ENCODE measurements at places on chromosomes 11 and 22.

- no peak for DNase-seq
Measured at GRCh38 chr22:18062421-18062820, 15.4 kb upstream of the PEX26 start.

DNA sequence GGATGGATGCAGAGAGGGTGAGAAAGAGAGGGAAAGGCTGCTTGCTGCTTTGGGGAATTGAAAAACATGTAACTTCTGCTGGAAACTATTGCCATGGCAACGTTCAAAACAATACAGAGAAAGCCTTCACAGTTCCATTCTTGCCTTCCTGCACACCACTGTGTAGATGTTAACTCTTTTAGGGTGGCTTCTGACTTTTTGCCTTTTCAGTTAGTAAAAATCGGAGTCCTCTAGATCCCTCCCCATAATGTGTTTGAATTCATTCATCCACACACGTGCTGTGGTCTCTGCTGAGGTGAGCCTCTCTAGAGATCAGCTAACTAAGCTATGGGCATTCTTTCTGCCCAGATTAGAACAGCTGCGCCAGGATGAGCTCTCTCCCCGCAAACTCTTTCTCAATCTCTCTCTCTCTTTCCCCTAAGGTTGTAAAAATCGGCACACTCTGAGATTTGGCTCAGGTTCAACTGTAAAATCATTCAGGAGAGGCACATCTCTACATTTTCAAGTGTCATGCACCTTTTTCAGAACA is 1178.3 kb downstream of the LRRC4C start:
- DNase-seq, result no peak

GRCh38 chr11:120622189-120622875 is 110.8 kb downstream of the GRIK4 start:
- DNase-seq, result peak; percentile 54

DNA sequence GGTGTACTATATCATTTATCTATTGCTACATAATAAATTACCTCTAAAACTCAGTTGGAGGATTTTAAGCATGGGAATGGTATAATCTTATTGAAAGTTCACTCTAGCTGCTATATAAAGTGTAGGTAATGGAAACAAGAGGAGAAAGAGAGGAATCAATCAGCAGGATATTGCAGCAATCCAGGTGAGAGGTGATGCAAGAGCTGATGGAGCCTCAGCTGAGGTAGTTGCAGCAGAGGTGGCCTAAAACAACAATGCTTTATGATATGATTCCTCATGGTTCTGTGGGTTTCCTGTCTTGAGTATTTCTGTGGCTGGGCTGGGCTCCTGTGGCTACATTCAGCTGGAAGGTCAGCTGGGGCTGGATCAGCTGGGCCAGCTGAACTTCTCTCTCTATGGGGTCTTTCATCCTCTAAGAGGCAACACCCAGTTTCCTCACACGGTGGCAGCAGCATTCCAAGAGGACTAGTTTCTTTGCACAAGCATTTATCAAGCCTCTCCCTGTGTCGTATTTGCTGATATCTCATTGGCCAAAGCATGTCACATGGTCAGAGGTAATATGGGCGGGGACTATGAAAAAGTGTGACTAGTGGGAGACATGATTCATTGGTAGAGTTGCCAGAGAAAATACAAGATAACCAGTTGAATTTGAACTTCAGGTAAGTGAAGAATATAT is 135.4 kb upstream of the LARGE1 start:
- peak; percentile 26 for DNase-seq

DNA sequence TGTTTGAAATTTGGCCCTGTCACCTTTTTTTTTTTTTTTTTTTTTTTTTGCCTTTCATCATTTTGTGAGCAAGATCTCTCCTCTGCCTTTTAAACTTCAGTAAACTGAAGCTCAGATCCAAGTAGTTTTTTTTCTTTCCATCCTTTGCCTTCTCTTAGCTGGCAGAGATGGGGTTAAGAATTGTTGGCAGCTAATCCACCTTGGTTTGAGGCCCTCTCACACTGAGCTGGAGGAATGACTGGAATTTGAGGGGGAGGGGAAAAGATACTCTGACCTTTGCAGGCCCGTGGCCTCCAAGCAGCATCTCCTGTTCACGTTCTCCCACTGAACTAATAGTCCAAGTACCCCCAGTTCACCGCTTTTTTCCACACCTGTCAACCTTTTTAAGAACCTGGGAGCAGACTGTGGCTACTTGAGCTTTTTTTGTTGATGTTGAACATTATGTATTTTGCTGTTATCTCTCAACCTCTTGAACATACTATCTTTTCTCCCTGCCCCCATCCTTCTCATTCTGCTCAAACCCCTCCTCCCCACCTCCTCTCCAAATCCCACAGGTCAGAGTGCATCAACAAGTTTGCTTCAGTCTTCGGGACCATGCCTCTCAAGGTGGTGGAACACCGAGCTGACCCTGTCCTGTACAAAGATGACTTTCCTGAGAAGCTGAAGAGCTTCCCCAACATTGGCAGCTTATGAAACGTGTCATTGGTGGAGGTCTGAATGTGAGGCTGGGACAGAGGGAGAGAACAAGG is 66.2 kb downstream of the ALX4 start:
- no peak for DNase-seq

GRCh38 chr11:11841116-11841722 is 553 bp upstream of the USP47 start:
- no peak for DNase-seq

DNA sequence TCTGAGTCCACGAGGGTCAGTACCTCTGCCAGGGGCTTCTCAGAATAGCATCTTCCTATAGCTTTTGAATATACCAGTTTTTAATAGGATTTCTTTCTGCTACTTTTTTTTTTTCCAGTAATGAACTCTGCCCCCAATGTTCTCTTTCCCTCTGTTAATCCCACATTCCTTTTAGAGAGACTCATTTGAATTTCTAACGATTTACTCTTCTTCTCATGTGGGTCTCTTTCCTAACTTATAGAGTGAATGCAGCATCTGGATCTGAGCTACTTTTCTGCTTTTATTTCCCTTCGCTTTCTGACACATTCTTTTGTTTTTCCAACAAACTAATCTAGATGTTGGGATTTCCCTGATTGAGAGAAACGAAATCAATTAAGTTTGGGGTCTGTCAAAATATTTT is 71.4 kb downstream of the INSC start:
- no peak for DNase-seq

DNA sequence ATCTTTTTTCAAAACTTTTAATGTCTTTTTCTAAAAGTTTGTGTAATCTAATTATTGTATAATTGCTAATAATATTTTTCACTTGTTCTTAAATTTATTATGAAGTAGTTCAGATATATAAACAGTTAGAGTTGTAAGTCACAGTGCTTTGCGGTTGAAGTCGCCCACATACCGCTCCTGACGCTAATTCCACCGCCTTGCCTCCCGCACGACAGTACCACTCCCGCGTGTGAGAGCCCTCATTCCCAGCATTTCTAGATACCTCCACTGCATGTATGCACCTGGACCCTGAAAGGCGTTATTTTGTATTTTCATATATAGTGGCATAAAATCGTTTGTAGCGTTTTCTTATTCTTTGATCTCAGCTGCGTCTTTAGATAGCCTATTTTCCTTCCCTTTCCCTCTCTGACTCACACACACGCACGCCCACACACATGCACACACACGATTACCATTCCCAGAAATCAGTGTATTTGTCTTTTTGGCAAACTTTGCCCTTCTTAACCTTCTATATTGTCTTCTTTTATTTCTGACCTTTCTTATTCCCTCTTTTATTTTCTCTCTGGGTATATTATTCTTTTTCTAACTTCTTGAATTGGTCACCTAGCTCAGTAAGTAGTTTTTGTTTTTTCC is 56.4 kb upstream of the PITPNB start:
- DNase-seq, result no peak

GRCh38 chr22:39233710-39234471 is 10.9 kb downstream of the PDGFB start:
- DNase-seq, result no peak

DNA sequence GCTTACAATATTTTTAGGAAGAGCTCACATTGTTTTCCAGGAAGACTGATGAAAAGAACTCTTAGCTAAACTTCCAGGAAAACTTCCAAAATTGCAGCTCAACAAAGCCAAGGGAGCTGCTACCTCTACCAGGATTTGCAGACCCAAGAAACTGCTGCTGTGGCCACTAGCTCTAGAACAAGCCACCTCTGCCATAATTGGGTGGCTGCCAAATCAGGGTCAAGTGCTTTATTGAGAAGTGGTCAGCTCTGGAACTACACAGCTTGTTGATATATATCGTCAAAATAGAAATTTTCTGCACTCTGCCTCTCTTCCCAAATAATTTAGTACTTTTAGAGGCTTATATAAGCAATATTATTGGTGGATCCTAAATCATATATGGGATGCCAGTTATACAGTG is 371.8 kb upstream of the CHORDC1 start:
- no peak for DNase-seq

- no peak for DNase-seq
Measured at GRCh38 chr11:86355256-86355655, 19.4 kb upstream of the CCDC81 start.

- no peak for DNase-seq
Measured at GRCh38 chr22:48535868-48536540, 1291.7 kb downstream of the BRD1 start.

DNA sequence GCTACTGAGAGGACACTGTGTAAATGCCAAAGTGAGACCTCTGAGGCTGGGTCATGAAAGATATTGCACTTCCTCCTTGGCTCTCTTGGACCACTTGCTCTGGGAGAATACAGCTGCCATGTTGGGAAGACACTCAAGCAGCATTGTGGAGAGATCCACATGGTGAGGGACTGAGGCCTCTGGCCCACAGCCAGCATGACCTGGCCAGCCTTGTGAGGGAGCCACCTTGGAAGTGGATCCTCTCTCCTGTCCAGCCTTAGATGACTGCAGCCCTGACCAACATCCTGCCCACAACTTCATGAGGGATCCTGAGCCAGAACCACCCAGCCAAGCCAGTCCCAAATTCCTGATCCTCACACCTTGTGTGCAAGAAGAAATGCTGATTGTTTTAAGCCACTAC is 30.4 kb downstream of the MB start:
- DNase-seq, result no peak

GRCh38 chr11:107688322-107688918 is 23.4 kb downstream of the SLN start:
- no peak for DNase-seq

- no peak for DNase-seq
Measured at GRCh38 chr11:86676533-86677154, 4.2 kb upstream of the ME3 start.

- no peak for DNase-seq
Measured at GRCh38 chr11:45085646-45086501, 60.6 kb upstream of the PRDM11 start.

GRCh38 chr11:55942785-55943392 is 6.7 kb upstream of the OR5I1 start:
- no peak for DNase-seq

DNA sequence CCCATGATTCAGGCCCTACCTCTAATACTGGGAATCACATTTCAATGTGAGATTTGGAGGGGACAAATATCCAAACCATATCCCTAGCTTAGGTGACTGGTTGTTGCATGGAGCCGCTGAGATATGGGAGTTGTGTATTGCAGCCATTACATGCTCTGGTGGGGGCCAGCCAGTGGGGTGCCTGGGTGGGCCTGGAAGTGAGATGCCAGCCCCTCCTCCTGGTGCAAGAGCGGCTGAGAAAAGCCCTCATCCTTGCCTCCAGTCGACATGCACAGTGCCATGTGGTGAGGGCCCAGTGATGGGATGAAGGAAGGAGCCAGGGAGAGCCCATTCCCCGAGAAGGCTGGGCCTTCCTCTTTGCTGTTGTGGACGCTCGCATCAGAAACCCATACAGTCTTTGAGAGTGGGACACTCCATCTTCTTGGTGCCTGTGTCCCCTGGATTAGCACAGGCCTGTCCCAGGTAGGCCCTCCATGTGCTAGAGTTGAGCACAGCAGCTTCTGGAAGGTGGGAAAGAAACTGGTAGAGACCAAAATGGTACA is 1043.0 kb downstream of the TBC1D22A start:
- no peak for DNase-seq

DNA sequence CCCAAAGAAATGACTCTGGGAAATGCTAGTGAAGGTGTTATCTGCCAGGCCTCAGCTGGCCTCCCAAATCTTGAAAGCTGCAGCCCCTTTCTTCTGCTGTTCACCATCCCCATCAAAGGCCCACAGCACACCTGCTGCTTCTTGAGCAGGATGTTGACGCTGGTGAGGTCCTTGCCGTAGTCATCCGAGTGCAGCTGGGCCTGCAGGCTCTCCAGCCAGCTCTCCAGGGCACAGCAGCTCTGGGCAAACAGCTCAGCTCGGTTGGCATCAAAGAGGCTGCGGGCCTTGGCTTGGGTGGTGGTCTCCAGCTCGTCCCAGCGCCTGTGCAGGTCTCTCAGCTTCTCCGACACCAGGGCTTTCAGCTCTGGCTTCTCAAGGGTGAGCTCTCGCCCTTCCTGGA is 18.5 kb upstream of the RBM4B start:
- DNase-seq, result no peak

- no peak for DNase-seq
Measured at GRCh38 chr11:132409573-132410355, 1039.3 kb downstream of the NTM start.

GRCh38 chr22:23207729-23208393 is 27.6 kb downstream of the BCR start:
- no peak for DNase-seq

DNA sequence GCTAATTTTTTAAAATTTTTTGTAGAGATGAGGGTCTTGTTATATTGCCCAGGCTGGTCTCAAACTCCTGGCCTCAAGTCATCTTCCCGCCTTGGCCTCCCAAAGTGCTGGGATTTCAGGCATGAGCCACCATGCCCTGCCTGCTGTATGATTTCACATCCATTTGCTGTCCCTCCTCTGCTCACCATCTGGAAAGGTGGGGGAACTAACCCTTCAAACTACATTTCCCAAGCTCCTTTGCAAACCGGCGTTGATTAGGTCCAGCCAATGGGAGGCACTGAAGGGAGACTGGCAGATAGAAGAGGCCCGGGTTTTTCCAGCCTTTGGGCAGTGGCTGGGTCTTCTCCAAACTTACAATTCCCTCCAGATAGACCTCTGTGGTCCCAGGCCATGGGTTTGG is 19.3 kb downstream of the RFPL1 start:
- DNase-seq, result no peak

DNA sequence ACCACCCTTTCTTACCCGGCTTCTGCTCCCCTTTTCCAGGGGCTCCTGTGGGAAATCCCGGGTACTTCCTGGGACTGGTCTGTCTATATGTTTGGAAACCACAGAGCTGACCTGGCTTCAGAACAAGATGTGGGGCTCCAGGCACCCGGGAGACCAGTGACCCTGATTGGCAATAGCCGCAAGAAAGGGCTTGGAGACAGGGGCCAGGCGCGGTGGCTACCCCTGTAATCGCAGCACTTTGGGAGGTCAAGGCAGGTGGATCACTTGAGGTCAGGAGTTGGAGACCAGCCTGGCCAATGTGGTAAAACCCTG is 3.2 kb upstream of the NEAT1 start:
- no peak for DNase-seq
